HAP-1 (cell line): ENCODE measurements at places on chromosomes 1 and 21.

DNA sequence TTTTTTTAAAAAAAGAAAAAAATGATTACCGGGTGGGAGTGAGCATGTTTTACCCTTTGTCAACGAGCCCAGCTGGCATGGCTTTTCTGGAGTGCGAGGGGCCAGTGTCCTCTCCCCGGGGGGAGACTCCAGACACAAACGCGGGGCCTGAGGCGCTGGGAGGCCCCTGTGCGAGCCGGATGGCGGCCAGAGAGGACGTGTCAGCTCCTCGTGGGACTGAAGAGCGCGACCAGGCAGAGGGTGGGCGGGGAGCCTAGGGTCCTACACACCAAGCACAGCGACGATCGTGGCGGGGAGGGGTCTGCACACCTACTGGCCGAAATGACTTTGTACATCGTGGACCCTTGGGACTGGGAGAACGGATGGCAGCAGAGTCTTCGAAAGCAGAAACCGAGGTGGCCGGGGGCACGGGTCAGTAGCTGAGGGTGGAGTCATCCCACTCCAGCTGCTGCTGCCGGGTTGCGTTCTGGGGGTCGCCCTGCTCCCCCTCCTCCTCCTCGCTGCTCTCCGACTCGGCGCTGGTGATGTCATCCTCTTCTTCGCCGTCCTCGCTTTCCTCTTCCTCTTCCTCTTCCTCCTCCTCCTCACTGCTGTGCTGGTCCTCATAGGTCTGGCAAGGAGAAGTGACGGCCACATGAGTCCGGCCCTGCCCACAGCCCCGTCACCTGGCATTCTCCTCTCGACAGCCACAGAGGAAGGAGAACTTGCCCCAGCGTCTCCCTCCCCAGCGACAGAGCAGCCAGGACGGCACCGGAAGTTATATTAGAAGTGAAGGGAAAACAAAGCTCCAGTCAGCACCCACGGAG, 78.8 kb downstream of the PIK3CD start:
- no peak for DNase-seq

DNA sequence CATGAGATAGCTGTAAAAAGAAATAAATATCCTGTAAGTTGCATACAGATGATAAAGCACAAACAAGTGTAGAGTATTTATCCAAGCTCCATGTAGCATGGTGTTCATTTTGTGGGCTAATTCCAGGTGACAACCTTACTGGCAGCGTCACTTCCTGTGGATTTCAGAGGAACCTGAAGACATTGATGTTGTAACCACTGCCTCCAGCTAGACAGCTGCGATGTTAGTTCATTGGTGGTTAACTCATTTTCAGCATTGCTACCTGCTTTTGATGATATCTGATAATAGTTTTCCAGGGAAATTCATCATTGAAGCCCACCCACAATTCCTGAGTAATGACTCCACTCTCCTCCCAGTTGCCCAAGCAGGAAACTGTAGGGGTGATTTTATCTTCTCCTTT, 3.0 kb downstream of the HSD3B1 start:
- no peak for DNase-seq

- DNase-seq, result no peak
Observed at GRCh38 chr1:228786361-228787129, 51.3 kb downstream of the RHOU start.

GRCh38 chr1:168827557-168827956, 98.6 kb upstream of the DPT start:
- no peak for DNase-seq

DNA sequence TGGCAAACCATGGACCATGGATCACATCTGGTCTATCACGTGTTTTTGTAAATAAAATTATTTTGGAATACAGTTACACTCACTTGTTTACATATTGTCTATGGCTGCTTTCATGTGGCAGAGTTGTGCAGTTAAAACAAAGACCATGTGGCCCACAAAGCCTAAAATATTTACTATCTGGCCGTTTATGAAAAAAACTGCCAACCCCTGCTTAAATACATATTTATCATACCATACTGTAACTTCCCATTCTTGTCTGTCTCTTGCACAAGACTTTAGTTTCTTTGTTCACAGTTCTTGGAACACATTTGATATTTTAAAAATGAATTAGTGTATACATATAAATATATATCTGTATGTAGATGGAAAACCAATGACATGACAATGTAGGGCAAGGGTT, 141.5 kb downstream of the PAPPA2 start:
- DNase-seq, result no peak

- DNase-seq, result peak; percentile 88
Observed at GRCh38 chr21:41777951-41778815, 11.3 kb upstream of the RIPK4 start.

GRCh38 chr1:21668951-21669257, 253 bp downstream of the RAP1GAP start:
- DNase-seq, result no peak

DNA sequence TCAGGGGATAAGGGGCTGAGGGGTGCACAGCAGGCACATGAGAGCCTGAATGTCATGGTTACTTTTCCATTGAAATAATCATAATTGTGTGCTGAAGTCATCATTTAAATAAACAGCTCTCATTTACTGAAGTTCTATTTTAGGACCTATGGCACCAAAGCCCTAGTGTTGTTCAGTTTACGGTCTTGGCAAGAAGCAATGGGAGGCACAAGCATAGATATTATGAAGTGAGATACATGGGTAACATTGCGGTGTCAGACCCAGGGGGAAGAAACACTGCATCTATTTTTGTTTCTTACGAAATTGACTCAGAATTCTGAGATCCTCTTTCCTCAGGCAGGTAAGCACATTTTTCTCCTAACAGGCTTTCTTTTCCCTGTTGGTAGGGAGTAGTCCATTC, 437.8 kb upstream of the PROX1 start:
- DNase-seq, result no peak

- no peak for DNase-seq
Observed at GRCh38 chr1:54615531-54616279, 7.6 kb downstream of the FAM151A start.

DNA sequence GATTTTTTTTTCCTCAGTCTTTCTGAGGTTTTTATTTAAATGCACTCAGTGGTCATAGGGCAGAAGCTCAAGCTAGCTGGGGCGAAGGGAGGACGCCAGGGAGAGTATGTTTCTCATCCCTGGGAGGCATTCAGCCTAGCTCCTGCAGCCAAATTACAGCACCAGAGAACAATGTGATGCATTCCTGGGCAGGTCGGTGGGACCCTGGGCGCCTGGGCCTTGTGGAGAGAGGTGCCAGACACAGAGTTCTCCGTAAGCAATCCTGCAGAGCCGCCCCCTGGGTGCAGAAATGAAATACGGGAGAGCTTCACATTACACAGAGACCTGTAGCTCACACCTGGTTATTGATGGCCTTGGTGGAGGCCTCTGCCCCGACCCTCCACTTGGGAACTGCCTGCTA, 15.5 kb downstream of the WNT2B start:
- no peak for DNase-seq

DNA sequence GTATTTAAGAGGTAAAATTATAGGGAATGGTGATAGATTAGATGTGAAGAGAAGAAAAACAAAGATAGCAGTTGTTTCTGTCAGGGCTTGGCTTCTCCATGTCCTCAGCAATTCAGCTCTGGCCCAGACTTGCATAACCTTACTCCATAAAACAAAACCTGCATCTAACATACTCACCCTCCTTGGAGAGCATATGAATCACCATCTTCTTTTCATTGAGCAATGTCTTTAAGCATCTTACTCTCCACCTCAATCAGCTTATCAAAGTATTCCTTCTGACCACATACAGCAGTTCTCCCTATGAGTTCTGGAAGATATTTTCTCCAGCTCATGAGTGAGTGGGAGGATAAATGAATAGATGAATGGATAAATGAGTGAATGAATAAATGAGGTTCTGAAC, 49.0 kb downstream of the RAB3B start:
- DNase-seq, result no peak

- DNase-seq, result peak; percentile 24
Observed at GRCh38 chr1:21594935-21595897, 73.9 kb downstream of the RAP1GAP start.

GRCh38 chr1:116498789-116499628, 71.8 kb downstream of the CD58 start:
- DNase-seq, result peak; percentile 85

DNA sequence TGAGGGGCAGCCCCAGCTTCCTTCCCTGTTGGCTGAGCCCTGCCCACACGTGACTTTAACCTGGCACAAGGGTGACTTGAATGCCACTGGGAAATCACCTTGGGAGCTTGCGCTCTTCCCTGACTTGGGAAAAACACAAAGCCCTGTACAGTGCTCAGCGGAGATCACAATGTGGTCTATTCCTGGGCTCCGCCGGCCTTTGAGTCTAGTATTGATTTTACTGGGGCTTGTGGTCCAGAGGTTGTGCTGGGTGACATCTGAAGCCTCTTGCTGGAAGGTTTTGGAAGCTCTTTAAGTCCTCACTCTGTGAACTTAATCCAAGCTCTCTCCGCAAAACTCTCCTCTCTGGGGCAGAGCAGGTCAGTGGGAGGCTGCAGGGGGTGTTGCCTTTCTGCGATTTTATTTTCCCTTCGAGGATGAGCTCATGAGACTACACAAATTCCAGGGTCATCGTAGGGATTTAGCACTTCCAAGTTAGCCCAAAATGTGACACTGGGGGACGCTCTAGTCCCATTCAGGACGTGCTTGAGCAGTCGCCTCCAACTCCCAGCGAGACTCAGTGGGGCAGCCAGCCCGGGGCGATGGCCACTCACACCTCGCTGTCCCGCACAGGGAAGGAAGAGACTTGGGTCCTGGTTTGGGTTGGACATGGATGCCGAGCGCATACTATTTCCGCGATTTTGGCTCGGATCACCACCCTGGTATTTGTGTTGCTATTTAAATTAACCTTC, 291.9 kb upstream of the AJAP1 start:
- DNase-seq, result no peak

DNA sequence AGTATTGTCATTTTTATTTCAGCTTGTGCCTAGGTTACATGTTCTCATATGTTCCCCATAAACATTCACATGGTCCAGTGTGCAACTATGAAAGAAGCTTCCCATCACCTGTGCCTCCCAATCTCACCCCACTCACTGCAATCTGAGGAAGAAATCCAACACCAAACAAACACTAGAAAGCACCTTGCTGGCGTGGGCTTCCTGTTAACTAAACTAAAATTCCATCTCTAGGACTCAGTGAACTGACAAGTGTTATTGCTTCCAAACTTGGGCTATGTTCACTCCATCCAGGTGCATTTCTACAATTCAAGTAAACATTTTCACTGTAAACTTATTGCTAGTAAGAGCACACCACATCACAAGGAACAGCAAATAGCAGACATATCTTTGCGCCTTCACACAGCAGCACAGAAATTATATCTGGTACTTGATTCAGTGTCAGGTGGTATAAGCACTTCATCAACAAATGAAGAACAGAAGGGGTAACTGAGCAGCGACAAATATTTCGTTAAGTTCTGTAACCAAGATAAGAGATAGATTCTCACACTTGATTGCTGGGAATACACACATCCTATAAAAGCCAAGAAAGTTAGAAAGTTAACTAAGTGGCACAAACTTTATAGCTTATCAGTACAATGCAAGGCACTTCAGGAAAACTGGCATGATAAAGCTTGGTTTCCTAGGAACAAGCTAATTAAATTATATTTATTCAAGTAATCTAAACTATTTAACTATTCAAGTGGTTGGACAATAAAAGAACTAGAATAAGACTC, 8.9 kb upstream of the KCNJ15 start:
- DNase-seq, result no peak

DNA sequence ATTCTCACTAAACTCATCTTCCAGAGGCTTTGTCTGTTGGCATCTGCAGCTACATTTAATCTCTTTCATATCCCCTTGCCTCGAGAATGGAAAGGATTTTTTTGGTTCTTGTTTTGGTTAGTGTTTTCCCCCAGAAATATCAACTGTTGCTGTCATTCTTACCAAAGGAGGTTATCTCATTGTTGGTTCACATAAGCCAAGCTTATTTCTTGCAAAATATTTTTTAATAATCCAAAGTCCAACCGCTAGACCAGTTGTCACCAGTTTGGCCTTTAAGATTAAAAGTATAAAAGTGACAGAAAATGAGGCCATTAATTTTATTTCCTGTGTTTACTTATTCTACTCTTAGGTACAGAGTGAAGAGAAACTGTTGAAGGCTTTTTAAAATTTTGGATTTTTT, 66.5 kb upstream of the PROX1 start:
- no peak for DNase-seq

- no peak for DNase-seq
Observed at GRCh38 chr1:21572735-21573277, 63.6 kb downstream of the ALPL start.

DNA sequence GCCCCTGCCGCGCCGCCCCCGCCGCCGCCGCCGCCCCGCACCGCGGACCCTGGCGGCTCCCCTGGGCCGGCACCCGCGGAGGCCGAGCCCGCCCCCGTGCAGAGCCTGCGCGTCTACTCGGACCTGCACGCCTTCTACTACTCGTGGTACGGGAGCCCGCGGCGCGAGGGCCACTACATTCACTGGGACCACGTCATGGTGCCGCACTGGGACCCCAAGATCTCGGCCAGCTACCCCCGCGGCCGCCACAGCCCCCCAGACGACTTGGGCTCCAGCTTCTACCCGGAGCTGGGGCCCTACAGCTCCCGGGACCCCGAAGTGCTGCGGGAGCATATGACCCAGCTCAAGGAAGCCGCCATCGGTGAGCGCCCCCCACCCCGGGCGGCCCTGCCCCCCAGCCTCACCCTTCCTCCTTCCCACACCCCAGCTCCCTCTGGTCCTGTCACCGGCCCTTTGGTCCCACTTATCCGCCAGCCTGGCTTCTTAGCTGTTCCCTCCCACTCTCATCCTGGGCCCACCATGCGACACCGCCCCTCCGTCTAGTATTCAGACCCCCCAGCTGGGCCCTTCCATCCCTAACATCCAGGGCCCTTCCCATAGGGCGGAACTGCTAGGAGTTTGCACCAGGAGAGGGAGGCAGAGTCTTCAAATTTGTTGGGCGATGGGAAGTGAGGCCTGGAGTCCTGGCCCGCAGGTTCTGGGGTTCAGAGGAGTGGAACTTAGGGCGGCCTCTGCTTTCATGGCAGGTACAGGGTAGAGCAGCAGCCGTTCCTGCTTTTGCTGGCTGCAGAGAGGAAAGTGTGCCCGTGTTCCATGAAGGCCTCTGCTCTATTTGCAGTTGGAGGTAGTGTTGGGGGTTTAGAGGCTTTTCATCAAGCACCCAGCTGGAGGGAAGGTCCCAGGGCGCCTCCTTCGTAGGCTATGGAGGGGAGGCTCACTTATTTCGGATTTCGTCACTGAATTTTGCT, 1.0 kb downstream of the MANEAL start:
- DNase-seq, result no peak
